Activated CD8-positive, alpha-beta memory T cell treated with anti-CD3 and anti-CD28 coated beads for 48 hours (primary cell): ENCODE measurements at places on chromosomes 13 and 19.

DNA sequence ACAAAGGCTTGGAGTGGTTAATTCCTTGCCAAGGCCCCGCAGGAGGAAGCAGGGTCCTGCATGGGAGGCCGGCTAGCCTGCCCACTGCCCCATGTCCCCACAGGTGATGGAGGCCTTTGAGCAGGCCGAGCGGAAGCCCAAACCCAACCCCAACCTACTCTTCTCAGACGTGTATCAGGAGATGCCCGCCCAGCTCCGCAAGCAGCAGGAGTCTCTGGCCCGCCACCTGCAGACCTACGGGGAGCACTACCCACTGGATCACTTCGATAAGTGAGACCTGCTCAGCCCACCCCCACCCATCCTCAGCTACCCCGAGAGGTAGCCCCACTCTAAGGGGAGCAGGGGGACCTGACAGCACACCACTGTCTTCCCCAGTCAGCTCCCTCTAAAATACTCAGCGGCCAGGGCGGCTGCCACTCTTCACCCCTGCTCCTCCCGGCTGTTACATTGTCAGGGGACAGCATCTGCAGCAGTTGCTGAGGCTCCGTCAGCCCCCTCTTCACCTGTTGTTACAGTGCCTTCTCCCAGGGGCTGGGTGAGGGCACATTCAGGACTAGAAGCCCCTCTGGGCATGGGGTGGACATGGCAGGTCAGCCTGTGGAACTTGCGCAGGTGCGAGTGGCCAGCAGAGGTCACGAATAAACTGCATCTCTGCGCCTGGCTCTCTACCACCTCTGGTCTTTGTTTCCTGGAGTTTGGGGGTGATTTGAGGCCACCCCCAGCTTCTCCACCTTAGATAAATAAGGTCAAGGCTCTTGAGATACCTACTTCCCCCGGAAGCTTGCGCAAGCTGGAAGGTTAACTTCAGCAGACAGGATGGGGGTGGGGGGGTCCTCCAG, 2.6 kb downstream of the B3GNT8 start:
- no peak for DNase-seq

DNA sequence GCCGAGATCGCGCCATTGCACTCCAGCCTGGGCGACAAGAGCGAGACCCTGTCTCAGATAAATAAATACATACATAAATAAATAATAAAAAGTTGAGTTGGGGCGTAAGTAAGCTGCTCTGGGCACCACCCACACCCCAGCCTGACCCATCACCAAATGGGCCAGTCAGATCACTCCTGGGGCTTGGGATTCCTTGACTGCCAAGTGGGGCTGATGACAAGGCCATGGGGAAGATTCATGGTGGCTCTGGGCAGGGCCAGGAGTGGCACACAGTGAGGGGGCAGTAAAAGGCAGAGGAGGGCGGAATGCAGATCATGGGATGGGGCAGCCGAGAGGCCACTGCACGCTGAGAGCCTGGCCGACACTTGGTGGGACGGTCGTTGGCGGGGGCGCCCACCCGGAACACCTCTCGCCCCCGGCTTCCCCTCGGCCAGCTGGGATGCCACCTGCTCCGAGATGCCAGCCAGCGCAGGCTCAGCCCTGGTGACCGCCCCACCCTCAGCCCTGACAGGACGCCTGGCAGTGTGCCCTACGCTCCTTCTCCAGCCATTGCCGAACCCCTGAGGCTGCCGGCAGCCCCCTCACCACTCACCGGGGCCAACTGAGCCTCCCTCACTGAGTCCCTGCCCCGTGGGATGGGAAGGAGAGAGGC, 10.9 kb downstream of the ZNF653 start:
- DNase-seq = no peak

GRCh38 chr13:112722433-112723263, 32.8 kb downstream of the ATP11A start:
- DNase-seq = no peak

DNA sequence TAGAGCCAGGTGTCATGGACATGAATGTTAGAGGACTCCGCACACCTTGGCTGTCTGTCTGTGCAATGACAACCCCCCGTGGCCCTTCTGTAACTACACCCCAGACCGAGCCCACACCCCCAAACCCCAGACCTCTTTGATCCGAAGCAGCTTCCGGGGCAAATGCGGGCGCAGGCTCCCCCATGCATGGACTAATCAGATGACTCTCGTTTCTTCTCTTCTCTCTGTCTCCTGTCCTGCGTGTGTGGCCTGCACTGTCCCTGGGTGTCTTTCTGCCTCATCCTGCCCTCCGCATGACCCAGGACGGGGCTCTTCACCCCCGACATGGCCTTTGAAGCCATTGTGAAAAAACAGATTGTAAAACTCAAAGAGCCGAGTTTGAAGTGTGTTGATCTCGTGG, 38.9 kb downstream of the TMED1 start:
- no peak for DNase-seq

GRCh38 chr13:20197361-20197834, 4.7 kb upstream of the GJB2 start:
- no peak for DNase-seq

- no peak for DNase-seq
Measured at GRCh38 chr19:15922021-15922420, 12.3 kb downstream of the CYP4F11 start.

- peak; percentile 13 for DNase-seq
Measured at GRCh38 chr13:29472332-29472961, 123.0 kb downstream of the SLC7A1 start.

- DNase-seq = no peak
Measured at GRCh38 chr13:51093574-51093973, 17.5 kb downstream of the C13orf42 start.

GRCh38 chr19:32176591-32176990, 168.8 kb upstream of the ZNF507 start:
- no peak for DNase-seq

GRCh38 chr13:39766464-39767158, 111.1 kb downstream of the COG6 start:
- DNase-seq = no peak

DNA sequence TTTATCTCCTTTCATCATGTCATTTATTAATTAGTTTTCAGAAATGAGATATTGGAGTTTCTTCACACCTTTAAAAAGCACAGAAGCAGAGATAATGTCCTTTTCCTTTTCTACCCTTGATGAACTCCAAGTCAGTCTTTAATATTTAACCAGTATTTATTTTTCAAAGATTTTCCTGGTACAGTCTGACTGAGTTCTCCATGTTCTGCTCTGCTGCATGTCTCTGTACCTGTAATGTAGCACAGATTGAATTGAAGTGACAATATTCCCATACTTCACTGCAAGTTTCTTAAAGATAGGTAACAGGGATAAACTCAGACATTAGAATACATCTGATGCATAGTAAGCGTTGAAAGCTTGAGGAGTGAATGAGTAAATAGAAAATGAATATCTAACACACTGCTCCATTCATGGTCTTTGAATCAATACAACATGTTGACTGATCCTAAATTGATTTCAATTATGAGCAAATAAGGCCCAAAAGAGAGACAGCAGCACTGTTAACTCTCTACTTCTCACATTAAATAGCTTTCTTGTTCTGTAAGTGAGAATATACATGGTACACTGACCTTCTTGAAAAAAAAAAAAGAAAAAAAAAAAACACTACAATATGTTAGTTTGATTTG, 1323.6 kb upstream of the PRR20A start:
- no peak for DNase-seq

DNA sequence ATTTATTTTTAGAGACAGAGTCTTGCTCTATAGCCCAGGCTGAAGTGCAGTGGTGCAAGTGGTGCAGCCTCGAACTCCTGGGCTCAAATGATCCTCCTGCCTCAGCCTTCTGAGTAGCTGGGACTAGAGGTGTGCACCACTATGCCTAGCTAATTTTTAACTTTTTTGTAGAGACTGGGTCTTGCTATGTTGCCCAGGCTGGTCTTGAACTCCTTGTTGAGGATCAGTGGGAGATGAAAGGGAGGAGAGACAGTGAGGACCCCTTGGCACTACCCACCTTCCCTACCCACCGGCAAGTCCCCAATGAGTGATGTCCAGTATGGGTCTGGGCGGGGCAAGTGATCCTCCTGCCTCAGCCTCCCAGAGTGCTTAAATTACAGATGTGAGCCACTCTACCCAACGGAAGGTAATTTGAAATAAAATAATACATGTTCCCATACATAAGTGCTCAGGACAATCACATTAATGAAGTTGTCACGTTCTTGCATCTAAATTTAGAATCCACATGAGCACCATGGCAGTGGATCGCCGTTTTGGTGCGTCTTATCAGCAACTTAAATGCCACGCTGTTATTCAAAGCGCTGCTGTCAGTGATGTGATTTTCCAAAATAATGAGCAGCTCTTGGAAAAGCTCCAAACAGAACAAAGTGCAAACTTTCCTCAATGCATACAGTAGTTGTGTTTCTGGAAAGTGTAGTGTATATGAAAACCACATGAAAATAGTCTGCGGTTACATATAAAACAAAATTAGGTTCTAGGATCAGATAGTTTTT, 5.9 kb upstream of the ARL11 start:
- DNase-seq = no peak

- DNase-seq = no peak
Measured at GRCh38 chr13:42498521-42498920, 75.4 kb upstream of the TNFSF11 start.

DNA sequence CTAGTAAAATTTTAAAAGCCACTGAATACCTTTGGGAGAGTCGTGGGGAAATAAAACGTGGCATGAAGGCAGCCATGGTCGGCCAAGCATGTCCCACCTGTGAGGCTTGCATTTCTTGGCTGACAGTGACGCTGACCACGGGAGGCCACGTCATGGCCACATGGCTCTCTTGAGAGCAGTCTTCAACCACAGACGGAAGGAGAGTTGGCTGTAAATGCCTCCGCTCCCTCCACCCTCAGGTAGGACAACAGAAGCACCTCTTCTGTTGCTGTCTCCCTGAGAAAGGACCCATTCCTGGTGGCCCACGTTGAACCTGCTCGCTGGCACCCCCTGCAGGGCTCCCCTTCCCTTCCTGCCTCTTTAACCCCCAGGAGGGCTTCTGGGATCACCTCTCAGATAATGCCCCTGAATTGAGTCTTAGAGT, 10.6 kb upstream of the LRRC25 start:
- no peak for DNase-seq

- DNase-seq = no peak
Measured at GRCh38 chr13:52838433-52839107, 9.9 kb downstream of the PCDH8 start.

- DNase-seq = no peak
Measured at GRCh38 chr19:5718579-5719273, 1.2 kb downstream of the LONP1 start.

- no peak for DNase-seq
Measured at GRCh38 chr19:46823049-46823448, 27.6 kb downstream of the AP2S1 start.

DNA sequence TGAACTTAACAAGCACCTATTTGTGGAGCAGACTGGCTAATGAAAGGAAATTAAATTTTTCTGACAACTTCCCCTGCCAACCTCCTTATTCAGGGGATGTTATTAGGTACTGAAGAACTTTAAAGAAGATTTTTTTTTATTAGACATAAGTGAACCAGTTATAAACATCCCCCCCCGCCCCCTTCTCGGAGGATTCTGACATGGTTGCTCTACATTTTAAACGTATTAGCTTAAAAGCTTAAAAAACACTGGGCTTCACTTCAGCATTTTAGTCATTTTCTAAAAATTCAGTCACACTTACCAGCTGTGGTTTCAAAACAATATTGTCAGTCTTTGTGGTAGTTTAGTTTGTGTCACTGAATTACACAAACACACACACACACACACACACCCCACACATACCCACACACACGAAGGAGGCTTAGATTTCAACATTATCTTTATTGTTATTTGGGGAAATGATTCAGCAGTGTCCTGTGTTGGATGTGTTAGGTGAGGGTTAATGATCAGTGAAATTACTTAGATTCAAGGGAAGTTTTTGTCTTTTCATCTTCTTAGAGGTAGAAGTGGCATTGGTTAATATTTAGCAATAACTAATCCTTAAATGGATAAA, 145.7 kb downstream of the PCCA start:
- no peak for DNase-seq

DNA sequence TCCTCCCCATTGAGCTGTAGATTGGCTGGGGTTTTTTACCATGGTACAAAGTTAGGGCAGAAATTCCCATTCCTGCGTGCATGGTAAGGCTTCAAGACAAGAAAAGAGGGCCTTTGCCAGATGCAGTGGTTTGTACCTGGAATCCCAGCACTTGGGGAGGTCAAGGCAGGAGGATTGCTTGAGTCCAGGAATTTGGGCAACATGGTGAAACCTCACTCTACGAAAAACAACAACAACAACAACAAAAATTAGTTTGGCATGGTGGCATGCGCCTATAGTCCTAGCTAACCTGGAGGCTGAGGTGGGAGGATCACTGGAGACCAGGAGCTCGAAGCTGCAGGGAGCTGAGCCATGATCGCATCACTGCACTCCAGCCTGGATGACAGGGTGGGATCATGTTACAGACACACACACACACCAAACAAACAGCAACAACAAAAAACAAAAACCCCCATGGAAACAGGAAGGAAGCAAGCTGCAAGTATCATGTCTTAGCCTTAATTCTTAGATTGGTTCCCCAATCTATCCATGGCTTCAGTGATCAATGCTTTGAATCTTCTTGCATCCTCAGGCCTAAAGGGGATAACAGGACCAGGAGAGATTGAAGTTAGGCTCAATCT, 5.5 kb upstream of the WTIP start:
- DNase-seq = no peak

DNA sequence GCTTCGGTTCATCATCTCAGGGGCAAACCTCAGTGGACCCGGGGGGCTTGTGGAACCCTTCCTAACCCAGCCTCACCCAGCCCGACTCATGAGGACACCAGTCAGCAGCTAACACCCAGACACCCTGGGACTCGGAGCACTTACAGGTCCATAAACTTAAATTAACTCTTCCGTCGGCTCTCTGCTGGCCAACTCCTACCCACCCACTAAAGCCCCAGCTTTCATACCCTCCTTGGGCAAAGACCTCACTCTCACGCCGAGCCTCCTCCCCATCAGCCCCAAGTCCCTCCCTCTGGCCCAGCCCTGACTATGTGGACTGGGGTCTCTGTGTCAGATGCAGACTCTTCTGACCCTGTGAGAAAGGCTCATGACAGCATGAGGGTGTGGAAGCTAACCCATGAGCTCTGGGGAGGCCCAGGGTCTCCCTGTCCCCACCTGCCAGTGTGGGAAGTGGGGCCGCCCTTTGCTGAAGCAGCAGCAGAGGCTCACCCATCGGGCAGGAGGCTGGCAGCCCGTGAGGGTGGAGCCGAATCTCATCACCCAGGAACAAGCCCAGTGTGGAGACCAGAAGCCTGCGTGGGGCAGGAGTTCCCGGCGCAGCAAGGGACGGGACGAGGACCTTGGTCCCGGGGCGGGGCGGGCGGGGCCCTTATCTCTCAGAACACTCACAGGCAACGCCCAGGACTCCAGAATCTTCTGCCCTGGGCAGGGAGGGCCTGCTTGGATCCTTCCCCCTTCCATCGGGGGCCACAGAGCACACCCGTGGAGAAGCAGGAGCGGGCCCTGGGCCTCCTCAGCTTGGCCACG, 19.8 kb downstream of the TCF3 start:
- DNase-seq = no peak
